ENCODE measurements at places on chromosomes 4 and X. TPM values are rescaled to one million over a fixed set of nuclear protein-coding genes. Genes with fewer than 3 reads are reported as not detected.

DNA sequence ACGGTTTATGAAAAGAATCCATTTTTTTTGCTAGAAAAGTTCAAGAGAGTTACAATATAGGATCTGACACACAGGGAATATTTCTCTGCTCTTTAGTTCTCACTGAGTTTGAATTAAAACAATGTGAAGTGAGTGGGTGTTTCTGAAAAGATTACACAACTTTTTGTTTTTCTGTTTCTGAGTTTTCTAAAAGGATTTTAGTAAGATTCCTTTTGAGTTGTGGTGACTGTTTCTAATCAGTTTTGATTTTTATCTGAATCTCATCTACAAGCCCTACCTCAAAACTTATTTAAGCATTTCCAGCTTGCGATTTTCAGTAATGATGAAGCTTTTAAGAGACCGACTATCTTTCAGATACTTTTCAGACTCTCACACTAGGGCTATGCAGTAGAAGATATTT lies 141.7 kb downstream of the GPAT3 start:
- no peak for DNase-seq

DNA sequence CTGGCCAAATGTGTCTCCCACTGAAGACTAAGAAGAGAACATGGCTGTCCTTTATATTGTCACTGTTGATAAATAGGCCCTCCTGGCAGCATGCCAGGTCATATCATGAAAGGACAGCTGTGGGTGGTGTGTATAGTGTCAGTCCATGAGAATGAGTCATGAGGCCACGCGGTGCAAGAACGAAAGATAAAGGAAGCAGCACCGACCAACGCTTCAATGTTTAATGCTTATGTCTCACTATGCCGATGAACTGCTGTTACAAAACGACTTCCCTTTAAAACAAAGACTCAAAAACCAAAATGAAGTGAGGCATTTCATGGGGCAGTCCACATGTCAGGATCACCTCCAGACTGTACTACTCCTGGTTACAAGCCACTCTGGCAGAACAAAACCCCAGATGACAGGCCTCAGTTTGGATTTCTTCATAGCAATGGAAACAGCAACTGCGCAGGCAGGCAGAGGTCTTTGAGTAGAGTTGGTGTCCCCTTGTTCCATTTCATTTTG lies 5.2 kb upstream of the TCEANC start:
- DNase-seq, result no peak

- DNase-seq, result no peak
Observed at GRCh38 chr4:130054908-130055307, 959.0 kb downstream of the C4orf33 start.

GRCh38 chrX:1542994-1543725 lies 6.2 kb upstream of the P2RY8 start:
- no peak for DNase-seq

- no peak for DNase-seq
Observed at GRCh38 chr4:32645653-32646052, 1925.5 kb downstream of the PCDH7 start.

DNA sequence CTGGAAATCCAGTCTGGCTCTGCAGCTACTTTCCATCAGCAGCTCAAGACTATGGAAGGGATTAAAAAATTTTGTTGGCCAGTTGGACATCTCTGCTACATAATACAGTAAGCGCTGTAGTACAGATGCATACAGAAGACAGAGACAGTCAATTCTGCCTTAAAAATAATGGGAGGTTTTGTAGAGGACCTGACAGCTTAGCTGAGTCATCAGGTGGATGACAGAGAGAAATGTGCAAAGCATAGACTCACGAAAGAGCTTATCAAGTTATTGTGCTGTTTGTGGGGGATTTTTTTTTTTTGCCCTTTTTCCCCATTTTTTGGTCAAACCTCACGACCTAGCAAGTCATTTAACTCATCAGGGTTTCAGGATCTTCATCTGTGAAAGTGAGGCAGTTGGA lies 149.0 kb upstream of the SCML1 start:
- no peak for DNase-seq

DNA sequence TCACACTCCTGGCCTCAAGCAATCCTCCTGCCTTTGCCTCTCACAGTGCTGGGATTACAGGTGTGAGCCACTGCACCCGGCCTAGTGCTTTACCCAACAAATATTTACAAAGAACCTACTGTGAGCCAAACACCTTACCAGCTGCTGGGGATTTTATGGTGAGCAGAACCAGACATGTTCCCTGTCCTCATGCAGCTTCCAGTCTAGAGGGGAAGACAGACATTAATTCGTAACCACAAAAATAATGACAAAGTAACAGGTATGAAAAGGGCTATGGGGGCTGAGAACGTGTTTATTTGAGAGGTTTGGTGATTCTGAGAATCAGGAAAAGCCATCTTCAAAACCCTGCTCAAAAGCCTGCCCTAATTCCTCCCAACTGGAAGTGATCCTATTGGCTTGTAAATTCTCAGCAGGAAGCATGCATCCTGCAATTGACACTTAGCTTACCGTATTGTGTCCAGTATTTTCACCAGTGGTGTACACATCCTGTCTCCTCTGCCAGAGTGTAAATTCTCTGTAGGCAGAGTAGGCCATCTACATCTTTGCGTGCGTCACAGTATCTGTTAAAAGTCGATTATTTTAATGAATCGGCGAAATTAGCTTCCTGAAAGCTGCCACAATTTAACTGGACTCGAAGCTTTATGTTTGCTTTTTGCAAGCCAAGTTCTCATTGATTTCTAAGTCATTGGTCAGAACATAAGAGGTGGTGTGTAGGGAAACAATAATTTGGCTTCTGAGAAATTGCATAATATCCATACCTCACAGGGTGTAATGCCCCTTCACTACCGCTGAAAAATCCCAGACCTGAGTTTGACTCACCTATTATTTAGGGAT lies 67.0 kb downstream of the TMEM156 start:
- no peak for DNase-seq

- no peak for DNase-seq
Observed at GRCh38 chr4:169921237-169921636, 105.0 kb downstream of the MFAP3L start.

Gene RHOXF1
- total RNA-seq, result not detected

All from bronchial epithelial cell (primary cell).